Lower leg skin (tissue), 4 donors: ENCODE measurements at places on chromosomes 1 and 21.
A peak's percentile ranks its signal among the peaks of the same experiment; 100 is the strongest.

DNA sequence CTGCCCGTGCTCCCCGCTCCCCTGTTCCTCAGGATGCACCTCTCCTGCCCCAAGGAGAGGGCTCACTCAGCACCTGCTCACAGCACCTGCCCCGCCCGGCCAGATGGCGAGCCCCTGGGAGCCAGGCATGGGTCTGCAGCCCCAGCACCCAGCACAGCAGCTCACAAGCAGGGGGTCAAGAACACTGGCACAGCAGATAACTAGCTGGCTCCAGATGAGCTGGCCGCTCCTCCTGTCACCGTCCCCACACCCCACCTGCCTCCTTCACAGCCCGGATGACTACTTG lies 20.9 kb upstream of the EVA1B start:
- no peak for DNase-seq

DNA sequence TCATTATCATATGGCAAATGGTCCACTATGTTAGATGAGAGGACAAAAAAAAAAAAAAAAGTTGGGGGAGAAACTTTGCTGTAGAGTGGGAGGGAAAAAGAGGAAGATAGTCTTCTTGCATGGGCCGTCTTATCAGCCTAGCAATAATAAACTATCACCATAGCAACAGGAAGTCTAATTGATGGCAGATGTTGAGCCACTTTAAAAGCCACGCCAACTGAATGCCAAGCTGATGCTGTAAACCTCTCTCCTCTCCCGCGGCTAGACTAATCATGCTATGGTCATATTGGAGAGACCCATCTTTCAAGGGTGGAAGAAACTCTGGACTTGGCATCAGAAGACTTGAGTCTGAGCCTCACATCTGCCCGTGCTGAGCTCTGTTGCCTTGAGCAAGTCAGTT lies 122.2 kb upstream of the HOOK1 start:
- DNase-seq = no peak

DNA sequence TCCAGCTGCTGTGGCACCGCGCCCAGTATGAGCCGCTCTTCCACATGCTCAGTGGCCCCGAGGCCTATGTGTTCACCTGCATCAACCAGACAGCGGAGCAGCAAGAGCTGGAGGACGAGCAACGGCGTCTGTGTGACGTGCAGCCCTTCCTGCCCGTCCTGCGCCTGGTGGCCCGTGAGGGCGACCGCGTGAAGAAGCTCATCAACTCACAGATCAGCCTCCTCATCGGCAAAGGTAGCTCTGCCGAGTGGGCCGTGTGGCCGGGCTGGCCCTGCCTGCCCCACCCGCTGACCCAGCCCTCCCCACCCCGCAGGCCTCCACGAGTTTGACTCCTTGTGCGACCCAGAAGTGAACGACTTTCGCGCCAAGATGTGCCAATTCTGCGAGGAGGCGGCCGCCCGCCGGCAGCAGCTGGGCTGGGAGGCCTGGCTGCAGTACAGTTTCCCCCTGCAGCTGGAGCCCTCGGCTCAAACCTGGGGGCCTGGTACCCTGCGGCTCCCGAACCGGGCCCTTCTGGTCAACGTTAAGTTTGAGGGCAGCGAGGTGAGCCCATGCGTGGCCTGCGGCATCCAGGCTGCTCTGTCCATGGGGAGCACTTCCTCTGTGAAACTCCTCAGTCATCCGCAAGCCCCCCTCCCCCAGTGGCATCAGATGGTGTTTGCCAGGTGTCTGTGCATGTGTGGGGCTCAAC lies 64.2 kb downstream of the PIK3CD start:
- no peak for DNase-seq

- DNase-seq = peak; percentile 78
These were observed 7.5 kb downstream of the SHISA4 start for GRCh38 chr1:201895913-201896807.

GRCh38 chr1:237672748-237673147 lies 218.0 kb downstream of the ZP4 start:
- DNase-seq = no peak

- no peak for DNase-seq
These were observed 67.2 kb upstream of the IFNAR2 start for GRCh38 chr21:33162436-33162951.

DNA sequence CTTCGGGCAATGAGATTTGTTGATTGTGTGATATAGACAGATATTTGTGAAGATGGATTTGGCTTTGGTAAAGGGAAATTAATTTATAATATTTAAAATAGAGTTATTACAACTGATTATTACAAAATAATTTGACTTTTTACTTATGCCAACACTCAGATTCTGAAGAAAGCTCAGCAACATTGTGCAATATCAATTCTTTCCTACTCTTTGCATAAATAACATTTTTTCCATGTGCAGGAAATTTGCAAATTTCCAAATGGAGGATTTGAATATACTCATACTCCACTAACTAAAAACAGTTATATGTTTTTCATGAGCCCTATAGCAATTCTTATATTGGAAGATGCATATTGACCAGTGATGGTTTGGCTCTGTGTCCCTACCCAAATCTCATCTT lies 676.4 kb upstream of the ADAMTS5 start:
- no peak for DNase-seq

DNA sequence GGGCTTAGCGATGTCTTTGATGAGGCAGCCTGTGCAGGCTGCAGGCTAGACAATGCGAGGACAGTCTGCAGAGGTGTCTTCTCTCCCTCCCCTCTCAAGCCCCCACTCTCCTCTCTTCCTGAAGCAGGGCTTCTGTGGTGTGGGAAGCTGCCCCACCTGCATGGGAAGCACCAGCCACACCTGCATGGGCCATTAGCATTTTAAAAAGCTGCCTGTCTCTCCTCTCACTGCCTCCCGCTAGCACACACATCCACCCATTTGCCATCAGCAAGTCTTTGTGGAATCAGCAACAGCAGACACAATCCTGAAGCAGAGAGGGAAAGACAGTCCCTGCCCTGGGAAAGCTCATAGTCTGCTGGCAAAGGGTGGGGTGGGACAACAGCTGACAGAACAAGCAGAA lies 53.1 kb downstream of the NAV1 start:
- no peak for DNase-seq

- peak; percentile 86 for DNase-seq
These were observed 72.8 kb downstream of the S1PR1 start for GRCh38 chr1:101309334-101310311.

DNA sequence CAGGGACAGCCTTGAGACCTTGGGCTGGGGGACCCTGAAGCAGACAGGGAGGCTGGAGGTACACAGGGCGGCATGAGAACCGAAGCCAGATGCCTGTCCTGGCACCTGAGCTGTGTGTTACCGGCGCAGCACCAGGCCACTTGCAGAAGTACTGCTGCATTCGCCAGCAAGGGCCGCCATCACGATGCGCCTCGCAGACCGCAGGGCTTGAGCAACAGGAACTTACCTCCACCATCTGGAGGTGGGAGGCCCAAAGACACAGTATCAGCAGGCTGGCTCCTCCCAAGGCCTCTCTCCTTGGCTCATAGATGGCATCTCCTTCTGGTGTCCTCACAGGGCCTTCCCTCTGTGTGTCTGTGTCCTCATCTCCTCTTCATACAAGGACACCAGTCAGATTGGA lies 90.1 kb downstream of the PRDM16 start:
- no peak for DNase-seq

- DNase-seq = peak; percentile 100
These were observed 38.4 kb downstream of the SPEN start for GRCh38 chr1:15885701-15886610.

- peak; percentile 87 for DNase-seq
These were observed at the start of gene PRDM2 for GRCh38 chr1:13699936-13700520. PRDM2 (plus strand) TSS chr1:13700188; CDS start chr1:13715606, 15,418 bp downstream.

DNA sequence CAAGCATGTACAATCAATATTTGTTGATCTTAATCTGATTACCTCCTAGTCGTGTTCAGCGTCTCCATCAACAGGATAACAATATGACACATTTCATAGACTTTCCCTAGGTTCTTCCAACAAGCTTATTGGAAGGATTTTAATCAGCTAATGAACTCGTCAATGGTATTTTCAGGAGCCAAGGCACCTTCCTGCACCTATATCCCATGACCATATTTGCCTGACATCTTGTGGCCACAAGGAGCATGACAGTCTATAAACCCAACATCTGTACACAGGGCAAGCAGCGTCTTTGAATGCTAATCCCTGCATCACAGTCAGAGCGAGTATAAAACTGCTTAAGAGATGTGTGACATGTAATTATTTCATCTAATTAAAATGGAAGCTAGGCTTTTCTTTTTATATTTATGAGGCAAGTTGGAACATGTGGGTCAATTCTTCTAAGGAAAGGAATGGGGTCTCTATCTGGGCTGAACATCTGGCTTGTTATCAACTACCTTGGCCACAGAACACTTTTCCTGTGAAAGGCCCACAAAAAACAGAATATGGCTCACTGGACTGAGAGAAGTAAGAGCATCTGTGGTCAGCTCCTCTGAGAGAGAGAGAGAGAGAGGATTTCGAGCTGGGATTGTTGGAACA lies 388.8 kb downstream of the NTNG1 start:
- DNase-seq = no peak

- DNase-seq = no peak
These were observed 316.1 kb downstream of the AJAP1 start for GRCh38 chr1:4970532-4970931.

DNA sequence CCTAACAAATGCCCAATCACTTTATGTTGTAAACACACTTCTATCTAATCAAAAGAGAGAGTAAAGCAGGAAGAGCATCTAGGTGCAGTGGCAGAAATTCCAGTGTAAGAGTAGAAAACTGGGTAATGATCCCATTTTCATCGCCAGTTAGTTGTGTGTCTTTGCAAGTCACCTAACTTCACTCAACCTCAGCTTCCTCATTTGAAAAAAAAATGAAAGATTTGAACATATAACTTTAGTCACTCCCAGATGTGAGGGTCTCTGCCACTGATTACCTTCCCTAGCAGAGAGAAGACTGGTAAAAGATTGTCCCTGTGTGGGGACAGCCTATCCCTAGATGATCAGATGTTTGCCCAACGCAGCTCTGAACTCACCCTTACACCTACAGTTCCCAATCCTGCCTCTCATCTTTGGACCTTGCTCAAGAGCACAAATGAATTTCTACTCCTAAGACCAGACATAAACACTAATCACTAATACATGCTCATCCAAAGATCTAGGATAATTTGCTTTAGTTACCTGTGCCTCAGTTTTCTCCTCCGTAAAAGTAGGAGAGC lies 25.2 kb upstream of the DUSP23 start:
- DNase-seq = no peak

DNA sequence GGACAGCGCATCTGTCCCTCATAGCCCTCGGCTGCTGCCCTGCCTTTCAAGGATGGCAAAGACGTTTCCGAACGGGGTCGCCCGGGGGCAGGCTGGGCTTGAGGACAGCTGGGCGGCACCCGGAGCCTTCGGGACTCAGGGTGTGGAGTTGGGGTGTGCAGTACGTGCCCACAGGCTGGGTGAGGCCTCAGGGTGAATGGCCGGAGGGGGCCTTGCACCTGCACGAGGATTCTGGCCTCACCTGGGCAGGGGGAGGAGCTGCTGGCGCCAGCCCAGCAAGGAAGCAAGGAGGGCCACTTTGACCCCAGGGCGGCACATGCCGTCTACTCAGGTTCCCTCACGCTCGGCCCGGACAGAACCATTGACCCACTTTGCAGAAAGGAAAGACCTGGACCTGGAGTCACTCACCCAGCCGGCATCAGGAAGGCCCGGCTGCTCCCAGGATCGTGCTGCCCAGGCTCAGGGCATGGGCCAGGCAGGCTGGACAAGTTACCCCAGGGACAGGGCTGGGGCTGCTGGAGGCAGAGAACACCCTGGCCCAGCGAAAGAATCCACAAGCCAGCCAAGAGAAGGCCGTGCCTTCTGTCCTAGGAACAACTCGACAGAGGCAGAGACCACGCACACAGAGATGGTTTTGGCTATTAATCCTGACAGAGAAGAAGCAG lies 65.1 kb upstream of the TTC34 start:
- no peak for DNase-seq

DNA sequence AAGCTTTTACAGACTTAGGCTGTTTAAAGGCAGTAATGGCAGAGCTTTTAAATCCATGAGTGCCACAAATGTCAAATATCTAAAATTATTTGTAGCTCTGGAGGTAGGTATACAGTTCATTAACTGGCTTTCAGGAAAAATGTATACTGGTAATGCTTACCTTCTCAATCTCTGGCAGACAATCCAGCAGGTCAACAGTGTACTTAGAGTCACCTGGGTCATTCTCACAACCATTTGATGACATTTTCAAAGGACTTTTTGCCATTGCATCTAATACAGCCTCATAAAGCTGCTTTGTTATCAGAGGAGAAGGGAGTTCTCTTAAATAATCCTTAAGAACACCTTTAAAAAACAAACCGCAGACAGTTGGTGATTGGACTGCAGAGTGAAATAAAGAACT lies 31.9 kb downstream of the SYDE2 start:
- no peak for DNase-seq

GRCh38 chr1:182193908-182194550 lies 132.5 kb upstream of the ZNF648 start:
- DNase-seq = peak; percentile 79

GRCh38 chr21:20026543-20026942 lies 971.7 kb upstream of the NCAM2 start:
- no peak for DNase-seq

DNA sequence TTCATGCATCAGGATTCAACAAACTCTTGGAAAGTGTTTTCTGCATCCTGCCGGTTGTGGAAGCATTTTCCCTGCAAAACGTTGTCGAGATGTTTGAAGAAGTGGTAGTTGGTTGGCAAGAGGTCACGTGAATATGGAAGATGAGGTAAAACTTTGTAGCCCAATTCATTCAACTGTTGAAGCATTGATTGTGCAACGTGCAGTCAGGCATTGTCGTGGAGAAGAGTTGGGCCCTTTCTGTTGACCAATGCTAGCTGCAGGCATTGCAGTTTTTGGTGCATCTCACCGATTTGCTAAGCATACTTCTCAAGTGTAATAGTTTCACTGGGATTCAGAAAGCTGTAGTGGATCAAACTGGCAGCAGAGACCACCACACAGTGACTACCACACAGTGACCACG lies 57.0 kb upstream of the PRDM2 start:
- peak; percentile 54 for DNase-seq

GRCh38 chr1:215761446-215761845 lies 194.3 kb downstream of the KCTD3 start:
- no peak for DNase-seq

DNA sequence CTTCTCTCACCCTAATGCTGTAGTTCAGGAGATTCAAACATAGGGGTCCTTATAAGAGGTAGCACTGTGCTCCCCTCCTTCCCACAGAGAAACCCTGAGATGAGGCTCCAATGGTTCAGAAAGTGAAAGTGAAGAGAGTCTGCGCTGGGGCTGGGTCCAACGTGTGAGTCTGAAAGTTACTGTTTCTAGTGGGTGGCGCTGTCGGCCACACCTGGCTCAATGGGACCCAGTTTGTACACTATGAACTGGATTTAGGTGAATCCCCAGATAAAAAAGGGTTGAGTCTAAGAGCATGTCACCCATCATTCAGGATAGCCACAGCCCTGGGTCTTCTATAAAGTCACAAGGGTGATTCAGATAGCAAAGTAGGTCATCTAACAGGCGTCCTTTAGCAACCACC lies 2.8 kb downstream of the SMCP start:
- DNase-seq = no peak

DNA sequence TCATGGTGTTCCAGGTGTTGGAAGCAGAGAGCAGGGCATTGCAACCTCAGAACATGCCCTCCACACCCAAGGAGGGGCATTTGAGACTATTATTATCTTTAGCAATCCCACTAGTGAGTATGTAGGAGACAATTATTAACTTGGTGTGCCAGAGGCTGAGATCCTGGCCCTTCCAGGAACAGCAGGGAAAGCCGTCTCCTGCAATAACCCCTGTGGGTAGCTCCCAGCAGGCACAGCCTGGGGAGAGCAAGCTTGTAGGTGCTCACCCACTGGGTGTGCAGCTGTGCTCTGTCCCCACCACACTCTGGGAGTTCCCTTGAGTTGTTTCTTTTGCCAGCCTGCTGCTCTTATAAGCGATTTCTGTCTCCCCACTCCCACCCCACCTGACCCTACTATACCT lies 10.3 kb downstream of the CFAP107 start:
- no peak for DNase-seq
